EH (cell line): ENCODE measurements at places on chromosomes 5 and 9.

DNA sequence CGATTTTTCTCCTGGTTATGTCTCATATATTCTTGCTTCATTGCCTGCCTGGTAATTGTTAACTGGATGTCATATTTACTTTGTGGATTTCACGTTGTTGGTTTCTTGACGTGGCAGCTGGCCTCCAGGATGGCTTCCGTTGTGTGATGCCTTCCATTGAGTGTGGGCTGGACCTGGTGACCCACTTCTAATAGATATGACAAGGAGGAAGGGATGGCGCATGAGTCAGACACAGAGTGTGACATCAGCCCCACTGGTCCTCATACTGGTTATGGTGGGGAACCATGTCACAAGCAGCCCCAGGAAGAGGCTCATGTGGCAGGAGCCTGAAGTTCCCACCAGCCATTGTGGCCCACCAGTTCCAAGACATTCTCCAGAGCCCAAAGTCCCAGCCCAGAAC is 6.4 kb upstream of the PAEP start:
- DNase-seq: no peak

- peak; percentile 76 for DNase-seq
These were observed 126.2 kb downstream of the BASP1 start for GRCh38 chr5:17343675-17344074.

DNA sequence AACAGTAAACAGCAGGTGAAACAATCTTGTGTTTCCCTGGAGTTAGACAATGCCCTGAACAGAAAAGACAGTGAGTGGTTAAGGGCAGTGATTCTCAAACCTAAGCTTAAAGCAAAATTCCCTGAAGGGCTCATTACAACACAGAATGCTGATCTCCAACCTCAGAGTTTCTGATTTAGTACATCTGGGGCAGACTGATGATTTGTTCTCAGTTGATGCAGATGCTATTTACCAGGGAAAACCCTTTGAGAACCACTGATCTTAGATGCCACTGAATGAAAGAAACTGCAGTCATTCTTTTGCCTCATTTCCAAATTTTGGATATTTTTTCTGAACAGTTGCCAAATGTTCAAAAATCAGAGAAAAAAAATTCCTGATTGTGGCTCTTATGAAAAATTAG is 18.7 kb upstream of the ADAM19 start:
- no peak for DNase-seq

DNA sequence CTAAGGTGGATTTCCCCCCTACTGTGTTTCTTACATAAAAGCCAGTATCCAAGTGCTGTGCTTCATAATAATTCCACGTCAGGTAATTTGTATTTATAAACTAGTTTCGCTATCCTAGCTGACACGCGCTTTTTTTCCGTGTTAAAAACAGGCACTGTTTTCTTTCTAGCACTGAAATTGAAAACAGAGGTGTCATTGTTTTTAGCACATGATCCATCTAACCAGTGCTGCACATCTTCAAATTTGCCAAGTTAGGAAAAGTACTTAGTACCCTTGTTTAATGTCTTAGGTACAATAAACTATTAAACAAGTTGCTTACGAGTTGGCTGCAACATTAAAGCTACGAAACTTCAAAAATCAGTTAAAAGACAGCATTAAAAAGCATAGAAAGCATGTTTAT is 49.9 kb downstream of the JMY start:
- no peak for DNase-seq

DNA sequence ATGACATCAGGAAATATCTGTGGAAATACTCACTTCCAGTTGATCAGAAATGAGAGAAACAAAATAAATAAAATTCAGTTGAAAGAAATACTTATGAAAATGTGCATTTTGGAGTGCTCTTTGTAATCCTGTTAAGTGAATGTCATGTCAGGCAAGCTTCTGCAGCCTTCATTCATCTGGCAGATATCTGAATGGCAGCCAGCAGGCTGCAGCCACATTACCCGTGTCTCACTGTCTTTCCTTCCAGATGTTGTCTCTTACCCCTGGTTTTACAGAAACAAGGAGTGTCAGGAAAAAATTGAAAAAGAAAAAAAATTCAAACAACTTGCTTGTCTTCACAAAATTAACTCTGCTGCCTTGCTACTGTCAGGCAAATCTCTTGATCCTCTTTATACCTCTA is 445.0 kb upstream of the RIOK2 start:
- peak; percentile 47 for DNase-seq
